Hematopoietic multipotent progenitor cell treated with erythropoietin and hydrocortisone succinate and interleukin-3 and kit ligand, for 17 days (in vitro differentiated cells): ENCODE measurements at places on chromosomes 6 and 20.

- no peak for DNase-seq
These were observed 112.3 kb upstream of the RPS6KA2 start for GRCh38 chr6:166739117-166739975.

- DNase-seq = no peak
These were observed 22.3 kb downstream of the TTLL2 start for GRCh38 chr6:167347226-167347625.

DNA sequence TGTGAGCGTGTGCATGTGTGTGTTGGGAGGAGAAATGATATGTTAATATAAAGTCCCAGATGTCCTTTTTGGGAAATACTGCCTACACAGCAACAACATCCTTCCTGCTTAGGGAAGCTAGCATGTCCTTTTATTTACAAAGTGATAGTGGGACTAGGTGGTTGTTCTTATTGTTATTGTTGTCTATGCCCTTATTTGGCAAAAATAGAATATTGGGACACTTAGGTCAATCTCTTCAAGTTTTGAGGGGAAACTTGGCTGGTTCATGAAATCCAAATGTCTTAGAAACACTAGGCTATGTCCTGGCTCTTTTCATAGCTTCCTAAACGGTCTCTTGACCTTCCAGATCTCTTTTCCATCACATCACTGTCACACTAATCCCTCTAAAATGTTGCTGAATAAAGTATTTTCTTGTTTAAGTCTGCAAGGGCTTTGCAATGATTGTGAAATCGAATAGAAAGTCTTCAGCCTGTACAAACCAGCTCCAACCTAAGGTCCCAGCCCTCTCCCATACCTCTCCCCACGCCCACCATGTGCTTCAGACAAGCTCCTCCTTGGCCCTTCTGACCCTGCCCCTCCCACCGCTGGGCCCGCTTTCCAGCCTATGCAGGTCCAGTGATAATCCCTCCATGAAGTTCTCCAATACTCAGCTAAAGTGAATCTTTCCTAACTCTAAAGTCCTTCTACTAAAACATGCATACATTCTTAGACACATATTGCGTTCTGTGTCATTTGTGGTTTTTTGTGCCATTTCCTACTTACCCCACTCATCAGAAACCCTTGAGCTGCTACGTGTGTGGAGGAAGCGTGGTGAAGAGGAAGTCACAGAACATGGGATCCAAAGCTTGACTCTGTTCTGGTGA lies 205.1 kb downstream of the LY86 start:
- no peak for DNase-seq

- no peak for DNase-seq
These were observed 54.2 kb downstream of the HFE start for GRCh38 chr6:26141378-26141904.

- DNase-seq = no peak
These were observed 91.2 kb upstream of the EXOC2 start for GRCh38 chr6:783966-784735.

- no peak for DNase-seq
These were observed 235.4 kb downstream of the CDH4 start for GRCh38 chr20:61487346-61487996.

DNA sequence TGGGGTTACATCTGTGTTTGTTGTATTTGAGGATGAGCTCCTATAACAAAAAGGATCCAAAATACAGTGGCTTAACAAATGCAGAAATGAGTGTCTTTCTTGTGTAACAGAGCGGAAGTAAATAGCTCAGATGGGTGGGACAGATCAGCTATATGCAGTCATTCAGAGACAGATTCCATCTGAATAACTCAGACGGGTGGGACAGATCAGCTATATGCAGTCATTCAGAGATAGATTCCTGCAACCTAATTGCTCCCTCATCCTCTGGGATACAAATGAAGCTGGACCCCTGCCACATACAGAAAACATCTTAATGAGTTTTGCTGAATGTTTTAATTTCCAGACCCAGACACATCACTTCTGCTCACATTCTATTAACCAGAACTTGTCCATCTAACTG lies 332.3 kb downstream of the BCKDHB start:
- no peak for DNase-seq

- no peak for DNase-seq
These were observed 103.7 kb downstream of the TOX2 start for GRCh38 chr20:44018259-44018941.

DNA sequence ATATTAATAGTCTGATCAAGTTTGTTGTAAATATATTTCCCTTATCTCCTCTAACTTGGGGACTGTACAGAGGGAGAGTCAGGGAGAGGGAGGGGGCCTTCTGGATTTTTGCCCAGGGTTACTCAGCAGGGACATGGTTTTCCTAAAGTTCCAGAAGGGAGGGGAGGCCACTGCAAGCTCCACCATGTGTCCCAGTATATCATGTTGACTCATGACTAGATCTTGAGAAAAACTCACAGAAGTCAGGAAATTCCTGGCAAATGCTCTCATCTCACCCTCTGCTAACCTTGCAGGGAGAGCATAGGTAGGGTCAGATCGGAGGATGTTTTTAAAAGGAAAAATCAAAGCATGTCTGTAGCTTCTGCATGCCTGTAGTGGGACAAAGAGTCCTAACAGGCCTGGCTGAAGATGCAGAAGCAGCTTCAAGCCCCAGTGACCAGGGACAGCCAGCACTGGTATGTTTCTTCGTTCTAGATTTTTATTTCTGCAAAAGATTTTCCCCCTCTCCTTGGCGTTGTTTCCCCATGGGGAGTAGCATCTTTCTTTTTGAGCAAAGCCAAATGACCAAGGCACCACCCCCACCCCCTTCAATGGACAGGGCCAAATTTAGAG lies 272.9 kb upstream of the SUPT3H start:
- DNase-seq = no peak

GRCh38 chr6:88157106-88157505 lies 9.0 kb downstream of the CNR1 start:
- DNase-seq = no peak

- no peak for DNase-seq
These were observed 15.9 kb upstream of the PTGIS start for GRCh38 chr20:49583669-49584417.

DNA sequence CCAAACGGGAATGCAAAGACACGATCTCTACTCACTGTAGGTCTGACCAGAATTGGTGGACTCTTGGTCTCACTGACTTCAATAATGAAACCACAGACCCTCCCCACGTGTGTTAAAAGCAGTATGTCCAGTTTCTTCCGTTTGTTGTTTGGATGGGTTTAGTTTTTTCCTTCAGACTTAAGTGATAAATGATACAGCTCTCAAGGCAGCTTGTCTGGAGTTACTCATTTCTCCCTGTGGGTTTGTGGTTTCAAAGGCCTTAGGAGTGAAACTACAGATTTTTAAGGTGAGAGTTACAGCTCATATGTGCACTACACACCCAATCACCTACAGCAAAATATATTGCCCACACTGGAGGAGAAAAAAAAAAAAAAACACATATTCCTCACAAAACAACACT lies 86.7 kb upstream of the STMND1 start:
- no peak for DNase-seq

DNA sequence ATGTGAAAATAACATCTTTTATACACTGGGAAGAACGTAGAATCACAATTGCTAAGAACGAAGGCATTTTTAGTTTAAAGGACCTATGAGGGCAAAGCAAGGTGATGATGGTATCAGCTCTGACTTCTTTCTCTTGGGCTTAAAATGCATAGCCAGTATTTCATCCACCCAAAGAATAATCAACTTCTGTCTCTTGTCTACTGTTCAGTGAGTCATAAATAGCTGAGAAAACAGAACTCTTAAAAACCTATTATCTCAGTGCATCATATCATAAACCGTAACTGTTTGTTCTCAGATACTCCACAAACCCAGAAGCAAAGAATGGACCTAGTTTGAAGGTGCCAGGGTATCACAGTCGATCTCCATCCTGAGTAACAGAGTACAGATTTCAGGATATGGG lies 5.2 kb downstream of the PHF10 start:
- DNase-seq = no peak

DNA sequence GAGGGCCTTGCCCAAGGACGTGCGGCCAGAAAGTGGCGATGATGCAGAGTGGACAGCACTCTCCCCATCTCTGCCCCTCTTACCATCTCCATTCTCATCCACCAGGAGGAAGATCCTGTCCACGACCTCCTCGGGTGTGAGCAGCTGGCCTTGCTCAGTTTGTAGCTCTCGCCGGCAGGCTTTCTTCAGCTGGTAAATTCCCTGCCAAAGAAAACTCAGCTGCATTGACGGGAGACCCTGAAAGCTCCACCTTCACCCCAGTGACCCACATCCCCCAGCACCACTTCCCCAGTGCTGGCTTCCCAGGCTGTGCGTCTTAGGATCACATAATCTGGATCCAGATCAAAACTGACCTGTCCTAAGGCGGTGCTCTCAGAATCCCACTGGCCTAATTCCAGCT lies 9.2 kb downstream of the GUCA1B start:
- no peak for DNase-seq
